Lung (tissue), 17 donors: ENCODE measurements at places on chromosomes 4 and X. TPM values are rescaled to one million over a fixed set of nuclear protein-coding genes. Genes with fewer than 3 reads are reported as not detected.

The ART3 gene
- total RNA-seq = 0.71 TPM

The MTMR8 gene
- 5.8 TPM for total RNA-seq

DNA sequence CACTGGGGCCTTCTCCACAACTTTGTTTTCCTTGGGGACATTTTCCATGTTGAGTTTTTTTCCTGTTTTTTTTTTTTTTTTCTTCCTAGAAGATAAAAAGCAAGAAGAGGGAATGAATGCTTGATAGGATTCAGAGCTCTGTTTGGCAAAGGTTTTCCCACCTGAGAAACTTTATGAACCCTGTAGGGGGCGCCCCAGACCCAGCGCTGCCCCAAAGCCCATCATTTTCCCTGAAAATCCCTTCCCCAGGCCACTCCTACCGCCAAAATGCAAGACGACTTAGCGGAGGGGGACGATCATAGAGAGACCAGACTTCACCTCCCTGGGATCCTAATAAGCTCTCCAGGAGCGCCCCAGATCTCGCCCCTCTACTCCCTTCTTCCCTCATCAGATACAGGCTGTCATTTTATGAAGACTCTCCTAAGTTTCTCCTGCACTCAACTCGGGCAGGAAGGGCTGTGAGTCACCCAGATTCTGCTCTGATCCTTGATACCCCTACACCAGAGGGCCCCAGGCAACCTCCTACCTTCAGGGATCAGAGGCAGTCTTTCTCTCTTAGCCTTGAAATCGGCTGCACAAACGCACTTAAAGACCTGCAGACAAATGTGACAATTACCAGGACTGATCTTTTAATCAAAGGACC is 1.4 kb downstream of the BEX5 start:
- no peak overlapping the region for H3K27ac ChIP-seq
- no peaks in the 10 kb centered on the region for H3K36me3 ChIP-seq
- H3K4me1 ChIP-seq = no peaks in the 10 kb centered on the region
- H3K4me3 ChIP-seq = no peak overlapping the region
- H3K27me3 ChIP-seq = peaks cover 21% of the 10 kb centered on the region

DNA sequence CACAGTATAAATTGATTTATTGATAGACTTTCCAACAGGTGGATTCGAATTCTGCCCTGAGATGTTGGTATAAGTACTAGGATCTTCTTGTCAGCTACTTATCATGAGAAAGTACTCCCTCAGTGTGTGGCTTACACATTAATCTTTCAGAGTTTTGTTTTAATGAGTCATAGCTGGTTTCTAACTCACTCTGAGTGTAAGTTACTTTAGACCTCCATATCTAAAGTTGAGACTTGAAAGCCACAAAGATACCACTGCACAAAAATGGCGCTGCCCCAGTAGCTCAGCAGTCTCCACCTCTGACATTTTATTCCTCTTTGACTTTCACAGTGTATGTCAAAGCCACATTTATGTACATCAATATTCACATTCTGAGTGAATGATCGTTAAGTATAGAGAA is 318.5 kb downstream of the ARAP2 start:
- no peaks in the 10 kb centered on the region for H3K36me3 ChIP-seq
- H3K4me3 ChIP-seq = no peak overlapping the region
